ENCODE measurements at places on chromosomes 16 and 17.

DNA sequence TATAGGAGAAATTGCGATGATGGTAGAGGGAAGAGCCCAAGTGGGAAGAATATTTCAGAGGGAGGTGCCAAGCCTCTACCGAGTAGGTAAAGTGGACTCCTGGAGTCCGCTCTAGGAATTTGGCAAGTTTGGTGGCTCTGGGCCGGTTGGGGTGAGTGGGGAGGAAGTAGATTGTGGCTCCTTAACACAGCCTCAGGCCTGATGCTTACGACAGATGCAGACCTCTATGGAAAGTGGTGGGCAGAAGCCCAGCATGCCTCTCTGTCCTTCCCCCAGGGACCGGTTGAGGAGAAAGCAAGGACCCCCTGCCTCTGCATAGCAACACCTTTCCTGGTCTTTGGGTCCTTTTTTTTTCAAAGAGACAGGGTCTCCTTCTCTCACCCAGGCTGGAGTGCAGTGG lies 55.9 kb upstream of the SIAH1 start:
- DNase-seq = no peak

DNA sequence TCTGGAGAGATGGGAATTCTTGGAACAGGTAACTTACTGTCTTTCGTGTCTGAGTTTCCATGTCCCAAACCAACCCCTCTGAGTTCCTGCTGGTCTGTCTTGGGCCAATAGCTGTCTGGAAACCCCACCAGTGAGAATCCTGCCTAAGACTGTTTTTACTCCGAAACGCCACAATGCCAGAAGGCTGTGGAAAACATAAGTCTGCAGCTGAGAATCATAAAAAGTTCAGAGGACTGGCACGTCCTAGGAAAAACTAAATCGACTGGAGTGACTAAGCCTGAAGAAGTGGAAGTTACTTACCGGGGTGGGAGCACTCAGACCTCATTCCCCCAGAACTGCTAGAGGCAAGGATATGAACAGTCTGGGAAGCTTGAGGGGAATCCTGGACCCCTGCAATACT lies 13.3 kb downstream of the LRRC75A start:
- DNase-seq = no peak

DNA sequence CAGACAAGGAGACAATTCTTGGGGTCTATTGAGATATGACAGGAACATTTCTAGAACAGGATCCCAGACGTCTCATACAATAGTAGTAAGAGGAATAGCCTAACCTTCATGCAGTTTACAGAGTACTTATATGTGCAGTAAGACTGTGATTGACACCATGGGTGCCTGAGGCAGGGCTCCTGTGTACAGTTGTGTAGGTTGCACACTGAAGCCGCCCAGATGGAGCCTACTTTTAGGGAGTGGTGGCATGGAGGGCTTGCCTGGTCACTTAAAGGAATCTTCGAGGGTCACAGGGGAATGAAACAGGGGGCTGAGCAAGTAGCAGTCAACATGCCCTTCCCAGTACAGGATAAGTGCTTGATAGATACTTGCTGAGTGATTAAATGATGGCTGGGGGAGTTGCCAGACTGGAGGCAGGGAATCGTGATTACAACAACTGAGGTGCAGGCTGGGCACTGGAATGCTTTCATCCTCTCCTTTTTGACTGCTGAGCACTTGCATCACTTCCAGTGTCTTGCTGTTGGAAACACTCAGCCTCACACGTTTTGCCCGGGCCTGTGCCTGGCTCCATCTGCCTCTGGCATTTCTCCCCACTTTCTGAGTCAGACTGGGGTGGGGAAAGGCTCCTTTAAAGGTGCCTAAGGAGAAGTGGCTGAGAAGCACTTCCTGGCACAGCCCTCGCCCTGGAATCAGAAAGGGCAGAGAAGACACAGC lies 71.0 kb downstream of the COPRS start:
- DNase-seq = peak; percentile 2

- no peak for DNase-seq
Observed at GRCh38 chr17:58786586-58787295, 31.1 kb downstream of the PPM1E start.

DNA sequence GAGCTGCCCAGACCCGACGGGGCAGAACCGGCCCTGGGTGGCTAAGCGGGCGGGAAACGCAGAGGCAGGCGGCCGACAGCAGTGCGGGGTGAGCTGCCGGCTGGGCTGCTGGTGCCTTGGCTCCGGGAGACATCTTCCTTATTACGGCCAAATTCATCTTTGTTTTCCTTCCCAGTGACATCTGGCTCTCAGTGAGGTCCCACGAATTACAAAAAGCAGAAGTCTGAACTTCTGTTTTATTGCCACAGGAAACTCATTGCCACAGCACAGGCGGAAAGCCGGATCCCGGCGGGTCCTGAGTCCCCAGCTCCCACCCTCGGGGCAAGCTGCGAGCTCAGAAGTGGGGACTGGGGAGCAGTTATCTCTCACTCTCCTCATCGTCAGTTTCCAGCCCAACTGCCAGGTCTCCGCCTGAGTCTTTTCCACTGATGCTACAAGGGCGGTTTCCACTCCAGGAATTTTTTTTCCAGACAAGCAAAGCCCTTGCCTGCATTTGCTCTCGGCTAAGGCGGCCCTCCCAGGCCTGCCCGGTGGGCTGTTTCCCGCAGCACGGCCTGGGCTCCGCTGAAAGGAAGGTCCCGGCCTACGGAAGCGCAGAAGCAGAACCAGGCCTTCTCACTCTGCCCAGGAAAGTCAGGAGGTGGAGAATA lies 40.3 kb downstream of the CBFA2T3 start:
- DNase-seq = peak; percentile 55

DNA sequence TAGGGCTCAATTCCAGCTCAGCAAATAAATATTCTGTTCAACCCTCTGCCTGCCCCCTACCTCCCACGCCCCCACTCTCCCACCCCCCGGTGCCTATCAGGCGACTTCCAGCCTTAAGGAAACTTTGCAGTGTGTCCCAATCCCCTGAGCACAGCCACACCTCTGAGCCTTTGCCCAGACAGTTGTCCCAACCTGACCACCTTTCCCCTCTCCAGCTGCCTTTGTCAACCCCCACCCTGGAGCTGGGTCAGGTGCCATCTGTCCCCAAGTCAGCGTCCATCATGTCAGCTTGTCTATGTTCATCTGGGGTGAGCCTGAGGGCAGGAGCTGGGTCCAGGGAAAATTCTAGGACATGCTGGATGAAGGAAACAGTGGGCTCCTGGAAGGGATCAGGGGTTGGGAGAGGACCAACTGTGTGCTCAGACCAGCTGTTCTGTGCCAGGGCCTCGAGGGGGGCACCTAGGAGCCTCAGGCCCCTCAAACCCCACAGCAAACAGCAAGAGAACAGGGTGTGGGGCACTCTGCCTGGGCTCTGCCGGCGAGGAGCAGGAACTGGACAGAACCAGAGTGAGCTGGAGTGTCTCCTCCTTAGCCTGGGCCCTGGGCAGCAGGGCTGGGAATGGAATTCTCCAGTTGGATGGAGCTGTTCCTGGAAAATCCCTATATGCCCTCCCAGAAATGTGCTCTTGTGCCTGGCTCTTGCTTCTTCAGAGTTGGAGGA lies 17.8 kb downstream of the CDH16 start:
- no peak for DNase-seq

DNA sequence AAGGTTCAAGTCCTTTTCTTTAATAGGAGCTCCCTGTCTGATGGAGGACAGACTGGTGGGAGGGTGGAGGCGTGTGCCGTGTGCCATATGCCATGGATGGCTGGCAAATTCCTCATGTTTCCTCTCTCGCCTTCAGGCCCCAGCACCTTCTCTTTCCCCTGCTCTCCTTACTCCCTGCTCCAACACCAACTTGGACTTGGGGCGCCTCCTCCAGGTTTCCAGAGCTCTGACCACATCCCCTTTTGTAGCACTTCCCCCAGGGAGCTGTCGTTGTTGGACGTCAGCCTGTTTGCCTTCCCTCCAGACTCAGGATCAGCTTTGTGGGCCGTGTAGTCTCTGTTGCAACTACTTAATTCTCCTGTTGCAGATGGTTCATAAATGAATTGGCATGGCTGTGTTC lies 30.7 kb downstream of the TMC7 start:
- DNase-seq = no peak

- no peak for DNase-seq
Observed at GRCh38 chr17:72952220-72952619, 140.3 kb downstream of the SLC39A11 start.

DNA sequence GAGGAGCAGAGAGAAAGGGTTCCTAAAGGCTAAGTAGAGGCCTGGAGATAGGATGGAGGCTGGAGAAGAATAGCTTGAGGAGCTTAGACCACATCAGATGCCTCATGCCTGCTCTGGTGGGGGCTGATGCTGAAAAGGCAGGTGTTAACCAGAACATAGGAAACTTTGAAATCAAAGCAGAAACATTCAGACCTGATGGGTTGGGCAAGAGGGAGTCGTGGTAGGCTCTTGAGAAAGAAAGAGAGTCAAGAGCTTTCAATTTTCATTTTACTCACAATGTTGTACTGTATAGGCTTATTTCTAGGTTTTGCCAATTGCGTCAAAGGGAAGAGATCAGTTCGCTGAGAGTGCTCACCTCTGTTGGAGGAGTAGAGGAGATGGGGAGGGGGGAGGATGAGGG lies 406.6 kb upstream of the SALL1 start:
- DNase-seq = no peak

DNA sequence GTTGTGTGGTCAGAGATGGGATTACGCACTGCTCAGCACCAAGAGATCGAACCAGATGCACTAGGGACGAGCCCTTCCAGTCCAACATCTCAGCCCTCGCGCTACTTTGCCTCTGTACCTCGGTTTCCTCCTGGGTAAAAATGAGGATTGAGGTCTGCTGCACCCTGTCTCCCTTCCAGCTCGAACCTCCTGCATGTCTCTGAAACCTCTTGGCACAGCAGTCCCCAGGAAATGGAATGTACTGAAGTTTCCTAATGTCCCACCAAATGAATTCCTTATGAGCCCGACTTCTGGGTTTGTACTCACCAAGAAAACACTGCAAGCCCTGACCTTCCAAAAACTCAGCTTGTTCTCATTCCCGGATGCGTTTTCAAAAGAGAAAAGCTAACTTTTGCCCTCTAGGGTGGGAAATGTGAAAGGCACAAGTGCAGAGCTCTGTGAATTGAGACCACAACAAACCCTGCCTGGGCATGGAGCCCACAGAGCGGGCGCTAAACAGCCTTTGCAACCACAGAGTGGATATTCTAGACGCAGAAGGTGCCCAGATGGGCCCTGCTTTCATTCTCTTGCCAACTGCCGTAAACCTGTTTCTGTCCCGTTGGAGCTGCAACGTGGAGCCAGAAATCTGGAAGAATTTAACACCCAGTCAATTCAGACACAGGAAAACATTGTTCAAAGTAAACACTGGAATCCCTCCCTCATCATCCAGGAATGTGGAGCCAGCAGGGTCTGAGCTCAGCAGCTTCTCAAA lies 10.3 kb downstream of the CDRT4 start:
- DNase-seq = no peak

- DNase-seq = no peak
Observed at GRCh38 chr16:55539049-55539448, 27.4 kb upstream of the CAPNS2 start.

DNA sequence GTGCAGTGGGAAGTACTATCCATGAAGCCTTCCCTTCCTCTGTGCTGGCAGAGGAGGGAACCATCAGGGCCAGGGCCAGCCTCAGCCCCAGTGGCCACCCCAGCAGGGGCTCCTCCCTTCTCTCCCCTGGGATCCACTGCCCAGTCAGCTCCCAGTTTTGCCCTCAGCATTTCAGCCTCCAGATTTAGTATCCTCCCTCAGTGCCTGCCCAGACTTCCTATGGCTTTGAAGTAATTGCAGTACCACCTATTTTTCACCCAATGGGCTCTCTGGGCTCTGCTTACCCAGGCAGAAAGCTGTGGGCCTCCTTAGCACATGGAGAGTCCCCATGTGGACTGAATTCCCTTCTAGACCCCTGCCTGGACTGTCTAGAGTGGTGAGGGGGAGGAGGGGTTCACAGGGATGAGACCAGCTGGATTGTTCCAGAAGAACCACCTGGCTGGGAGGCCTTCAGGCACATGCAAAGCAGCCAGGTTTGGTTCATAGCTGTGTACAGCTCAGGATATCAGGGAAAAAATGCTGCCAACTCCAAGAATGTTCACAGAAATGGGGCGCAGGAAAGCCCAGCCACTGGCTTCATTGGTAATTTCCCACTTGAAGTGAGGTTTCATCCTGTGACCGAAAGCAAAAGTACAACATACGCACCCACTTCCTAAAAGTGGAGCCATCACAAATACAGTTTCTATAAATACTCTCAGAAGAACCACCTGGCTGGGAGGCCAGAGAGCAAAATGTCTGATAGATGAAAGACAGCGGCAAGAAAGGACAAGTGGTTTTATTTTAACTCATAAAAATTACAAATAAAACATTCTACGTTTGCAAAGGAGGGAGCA lies 15.2 kb upstream of the HERPUD1 start:
- peak; percentile 81 for DNase-seq

GRCh38 chr17:19551165-19551564 lies 17.5 kb downstream of the SLC47A1 start:
- no peak for DNase-seq

DNA sequence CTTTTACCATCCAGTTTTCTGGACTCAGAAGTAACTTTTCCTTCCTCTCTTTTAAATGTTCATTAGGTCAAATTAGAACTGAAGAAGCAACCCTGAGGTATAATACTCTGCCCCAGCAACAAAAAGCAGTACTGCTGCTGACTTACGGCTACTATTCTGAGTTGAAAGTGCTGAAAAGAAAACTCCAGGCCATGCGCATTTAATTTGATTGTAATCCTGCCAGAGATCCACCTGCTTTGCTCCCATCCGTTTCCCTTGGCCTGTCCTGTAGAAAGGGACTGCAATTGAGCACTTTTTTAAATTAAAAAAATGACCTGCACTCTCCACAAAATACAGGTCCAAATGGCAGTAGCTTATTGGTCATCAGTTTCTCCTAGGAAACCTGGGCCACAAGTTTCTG lies 61.6 kb downstream of the PITPNC1 start:
- DNase-seq = no peak

- no peak for DNase-seq
Observed at GRCh38 chr16:4209666-4210065, 32.2 kb downstream of the SRL start.

DNA sequence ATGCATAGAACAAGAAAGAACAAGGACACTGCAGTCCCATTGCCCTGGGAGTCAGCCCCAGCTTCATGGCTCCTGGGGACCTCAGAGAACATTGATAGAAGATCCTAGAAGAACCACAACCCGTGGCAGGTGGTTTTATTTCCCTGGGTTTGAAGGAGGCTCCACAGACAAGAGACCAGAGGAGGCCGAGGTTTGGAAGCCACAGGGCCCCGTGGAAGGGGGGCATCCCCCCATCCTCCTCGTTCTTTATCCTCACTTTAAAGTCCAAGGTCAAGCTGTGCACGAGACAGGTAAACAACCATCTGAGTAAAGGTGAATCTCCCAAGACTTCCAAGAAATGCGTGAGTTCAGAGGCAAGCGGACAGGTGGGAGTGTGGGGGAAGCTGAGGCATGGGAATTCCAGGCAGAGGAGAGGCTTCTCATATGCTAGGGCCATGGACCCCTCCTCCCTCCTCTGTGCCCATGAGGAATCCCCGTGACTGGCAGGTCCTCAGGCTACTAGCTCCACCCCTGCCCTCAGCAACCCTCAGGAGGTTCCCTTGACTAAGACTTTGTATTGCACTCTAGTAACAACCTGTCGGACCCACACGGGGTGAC lies 849 bp upstream of the SULT1A1 start:
- no peak for DNase-seq

All from GM13976 (cell line).